ENCODE measurements at places on chromosomes 6 and 20. TPM values are rescaled to one million over a fixed set of nuclear protein-coding genes. Genes with fewer than 3 reads are reported as not detected.

Gene PERP
- total RNA-seq: 28.5 TPM

Gene TSBP1
- total RNA-seq: not detected

Gene SLC35D3
- total RNA-seq: 0.42 TPM

Gene MYL9
- total RNA-seq: 25.0 TPM

Gene GSTA1
- 0.70 TPM for total RNA-seq

Gene SRSF12
- total RNA-seq: 3.7 TPM

Gene FAM83C
- total RNA-seq: not detected

Gene RHAG
- total RNA-seq: 0.07 TPM

Gene FAM50B
- total RNA-seq: 3.5 TPM

Gene TMEM151B
- 0.70 TPM for total RNA-seq

Gene TRERF1
- 9.7 TPM for total RNA-seq

Gene TRIM15
- not detected for total RNA-seq

Gene TAGAP
- total RNA-seq: not detected

Gene RNF144B
- total RNA-seq: 1.7 TPM

Gene TSPO2
- not detected for total RNA-seq

Gene KLHDC3
- 226 TPM for total RNA-seq

Gene SLPI
- total RNA-seq: not detected

Gene SCRT2
- 0.03 TPM for total RNA-seq

Gene GSTA3
- not detected for total RNA-seq

Gene BAK1
- 50.5 TPM for total RNA-seq

Gene DEFB115
- not detected for total RNA-seq

Gene VSX1
- not detected for total RNA-seq

Gene NR2E1
- not detected for total RNA-seq

Gene SLC22A2
- total RNA-seq: 0.42 TPM

Gene DACT2
- 5.5 TPM for total RNA-seq

Gene MOG
- 2.0 TPM for total RNA-seq

Gene APOBEC2
- total RNA-seq: not detected

Gene ASCC3
- total RNA-seq: 38.9 TPM

Gene SNPH
- total RNA-seq: 4.0 TPM

Gene UBE2V1
- total RNA-seq: 72.9 TPM

Gene DNAAF9
- total RNA-seq: 3.3 TPM

Gene SH3BGRL2
- 8.6 TPM for total RNA-seq

Gene BMP2
- 13.0 TPM for total RNA-seq
